ENCODE measurements at places on chromosomes 12 and 14.

DNA sequence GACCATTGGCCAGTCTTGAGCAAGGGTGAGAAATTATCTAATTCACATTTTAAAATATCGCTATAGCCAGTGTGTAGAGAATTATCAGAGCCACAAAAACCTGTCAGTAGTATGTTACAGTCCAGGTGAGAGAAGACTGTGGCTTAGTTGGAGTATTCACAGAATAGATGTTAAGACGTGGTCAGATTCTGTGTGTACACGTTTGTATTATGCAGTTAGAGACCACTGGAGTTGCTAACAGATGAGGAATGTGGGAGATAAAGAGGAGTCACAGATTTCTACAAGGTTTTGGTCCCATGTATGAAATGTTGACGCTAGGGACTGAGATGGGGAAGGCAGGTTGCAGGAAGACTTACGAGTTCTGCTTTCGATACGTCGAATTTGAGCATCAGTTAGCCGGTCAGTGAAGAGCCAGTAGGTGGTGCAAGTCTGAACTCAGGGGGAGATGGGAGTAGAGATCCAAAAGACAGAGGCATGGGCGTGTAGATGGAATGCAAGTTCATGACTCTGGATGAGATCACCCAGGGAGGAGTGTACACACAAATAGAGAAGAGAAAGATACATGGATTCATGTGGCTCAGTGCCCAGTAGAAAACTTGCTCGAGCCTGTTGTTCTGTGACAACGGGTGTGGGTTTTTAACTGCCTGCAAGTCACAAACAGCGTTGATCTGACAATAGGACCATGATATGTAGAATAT is 114.8 kb upstream of the FLRT2 start:
- peak; percentile 69 for DNase-seq

GRCh38 chr14:77200406-77200985 is 18.9 kb downstream of the TMEM63C start:
- DNase-seq = no peak

GRCh38 chr14:92619671-92620456 is 106.3 kb downstream of the RIN3 start:
- DNase-seq = no peak

DNA sequence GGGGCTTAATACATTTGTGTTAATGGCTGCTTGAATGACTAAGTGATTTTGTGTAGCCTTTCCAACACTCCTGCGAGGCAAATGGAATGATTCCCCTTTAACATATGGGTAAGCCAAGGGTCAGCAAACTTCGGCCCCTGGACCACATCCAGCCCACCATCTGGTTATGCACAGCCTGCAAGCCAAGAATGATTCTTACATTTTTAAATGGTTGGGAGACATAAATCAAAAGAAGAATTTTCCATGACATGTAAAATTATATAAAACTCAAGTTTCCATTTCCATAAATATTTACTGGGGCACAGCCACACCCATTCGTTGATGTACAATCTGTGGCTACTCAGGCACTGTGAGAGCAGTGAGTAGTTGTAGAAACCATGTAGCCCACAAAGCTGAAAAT is 9.0 kb downstream of the SLC8B1 start:
- DNase-seq = no peak

GRCh38 chr14:68181519-68182326 is 362.1 kb downstream of the RAD51B start:
- DNase-seq = peak; percentile 64

- DNase-seq = no peak
Measured at GRCh38 chr12:34294137-34294536, 271.8 kb downstream of the ALG10 start.

DNA sequence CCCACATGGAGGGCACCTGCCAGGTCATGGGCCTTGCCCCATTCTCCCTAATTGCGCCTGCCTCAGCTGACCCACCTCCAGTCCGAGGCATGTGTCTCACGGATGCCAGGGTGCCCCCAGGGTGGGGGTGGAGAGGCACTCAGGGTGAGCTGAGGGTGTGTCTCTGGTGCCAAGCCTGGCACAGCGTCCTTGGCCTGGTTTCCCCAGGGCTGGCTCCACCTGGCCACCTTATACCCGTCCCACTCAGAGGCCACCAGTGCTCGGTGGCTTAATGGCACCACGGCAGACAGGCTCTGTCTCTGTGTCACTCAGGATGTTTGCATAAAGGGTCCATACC is 33.6 kb upstream of the TDRD9 start:
- DNase-seq = no peak

GRCh38 chr14:105055736-105056302 is 9.4 kb downstream of the GPR132 start:
- no peak for DNase-seq

DNA sequence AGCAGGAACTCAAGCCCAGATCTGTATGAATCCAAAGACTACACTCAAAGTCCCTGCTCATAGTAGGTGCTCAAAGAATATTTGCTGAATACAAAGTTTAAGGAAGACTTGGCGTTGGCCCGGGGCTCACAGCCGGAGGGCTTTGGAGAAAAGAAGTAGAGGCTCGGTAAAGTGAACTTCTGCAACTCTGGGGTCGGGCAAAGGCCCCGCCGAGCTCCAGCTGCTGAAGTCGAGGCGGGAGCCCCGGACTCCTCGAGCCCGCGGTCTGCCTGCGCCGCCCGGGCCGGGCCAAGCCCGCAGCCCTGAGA is 335 bp downstream of the GCN1 start:
- no peak for DNase-seq

- DNase-seq = no peak
Measured at GRCh38 chr14:105196265-105196960, 15.3 kb upstream of the NUDT14 start.

- DNase-seq = no peak
Measured at GRCh38 chr14:68377459-68377858, 415.4 kb downstream of the ZFP36L1 start.

- no peak for DNase-seq
Measured at GRCh38 chr12:46794593-46795190, 31.1 kb downstream of the SLC38A4 start.

DNA sequence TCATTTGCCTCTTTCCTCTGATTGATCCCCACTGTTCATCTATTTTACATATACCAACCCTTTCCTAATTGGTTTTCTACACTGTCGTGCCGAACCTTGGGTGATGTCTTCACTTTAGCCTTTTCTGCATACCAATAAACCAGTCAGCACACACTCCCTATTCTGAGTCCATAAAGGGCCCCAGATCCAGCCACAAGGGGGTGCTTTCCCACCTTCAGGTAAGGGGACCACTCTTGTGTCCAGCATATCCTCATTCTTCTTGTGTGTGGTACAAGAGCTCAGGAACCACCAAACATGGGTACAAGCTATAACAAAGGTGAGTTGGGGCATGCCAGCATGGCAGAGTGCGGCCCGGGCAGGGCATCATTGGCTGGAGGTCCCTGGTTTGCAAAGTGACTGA is 859.8 kb downstream of the FSCB start:
- no peak for DNase-seq

DNA sequence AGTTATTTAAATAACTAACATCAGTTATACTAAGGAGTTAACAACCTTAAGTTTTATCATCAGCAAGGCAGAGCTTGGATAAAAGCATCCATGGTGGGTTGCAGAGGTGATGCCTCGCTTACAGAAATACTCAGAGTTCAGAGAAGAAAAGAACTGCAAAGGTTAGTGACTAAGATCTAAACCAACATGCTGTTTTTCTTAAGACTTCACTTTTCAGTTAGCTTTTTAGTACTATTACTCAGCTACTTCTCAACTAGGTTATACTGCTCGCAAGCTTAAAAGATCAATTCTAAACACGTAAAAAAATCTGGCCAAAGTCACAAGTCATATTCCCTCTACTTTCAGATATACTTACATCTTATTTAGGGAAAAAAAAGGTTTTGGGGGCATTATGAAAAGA is 2.8 kb downstream of the PPP1CC start:
- DNase-seq = no peak

GRCh38 chr12:56413392-56413791 is 35.8 kb downstream of the TIMELESS start:
- no peak for DNase-seq

- DNase-seq = no peak
Measured at GRCh38 chr12:132276827-132277373, 52.5 kb downstream of the GALNT9 start.

DNA sequence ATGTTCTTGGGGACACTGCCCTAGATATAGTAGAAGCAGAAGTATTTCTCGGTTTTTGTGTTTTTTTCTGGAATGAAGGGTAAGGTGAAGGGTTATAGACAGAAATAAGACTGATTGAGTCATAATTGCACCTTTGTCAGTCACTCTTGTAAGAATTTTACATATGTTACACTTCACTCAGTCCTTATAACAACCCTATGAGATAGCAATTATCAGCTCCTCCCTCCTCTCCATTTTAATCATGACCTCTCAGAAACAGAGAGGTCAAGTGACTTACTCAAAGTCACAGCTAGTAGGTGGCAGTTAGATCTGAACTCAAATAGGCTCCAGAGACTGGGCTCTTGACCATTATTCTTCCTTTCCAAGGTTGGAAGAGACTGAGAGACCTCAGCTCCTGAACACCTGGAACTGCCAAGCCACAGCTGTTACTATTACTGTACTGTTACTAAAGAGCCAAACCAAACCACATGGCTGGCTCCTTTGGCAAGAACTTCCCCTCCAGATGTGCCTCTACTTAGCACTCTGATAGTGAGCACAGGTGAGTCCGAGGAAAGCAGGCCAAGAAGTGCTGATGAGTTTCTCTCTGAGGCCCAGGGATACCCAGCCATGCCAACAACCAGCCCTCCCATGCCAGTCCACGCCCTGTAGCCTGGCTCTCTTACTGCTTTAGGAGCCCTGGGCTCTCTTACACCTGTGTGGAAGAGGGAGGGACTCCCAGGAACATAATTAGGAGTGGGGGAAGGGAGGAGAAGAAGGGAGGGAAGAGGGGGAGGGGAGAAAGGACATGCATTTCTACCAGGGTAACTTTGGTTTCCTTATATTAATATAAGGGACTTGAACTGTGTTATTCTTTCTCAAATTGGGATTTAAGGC is 121.3 kb downstream of the CRADD start:
- DNase-seq = no peak

DNA sequence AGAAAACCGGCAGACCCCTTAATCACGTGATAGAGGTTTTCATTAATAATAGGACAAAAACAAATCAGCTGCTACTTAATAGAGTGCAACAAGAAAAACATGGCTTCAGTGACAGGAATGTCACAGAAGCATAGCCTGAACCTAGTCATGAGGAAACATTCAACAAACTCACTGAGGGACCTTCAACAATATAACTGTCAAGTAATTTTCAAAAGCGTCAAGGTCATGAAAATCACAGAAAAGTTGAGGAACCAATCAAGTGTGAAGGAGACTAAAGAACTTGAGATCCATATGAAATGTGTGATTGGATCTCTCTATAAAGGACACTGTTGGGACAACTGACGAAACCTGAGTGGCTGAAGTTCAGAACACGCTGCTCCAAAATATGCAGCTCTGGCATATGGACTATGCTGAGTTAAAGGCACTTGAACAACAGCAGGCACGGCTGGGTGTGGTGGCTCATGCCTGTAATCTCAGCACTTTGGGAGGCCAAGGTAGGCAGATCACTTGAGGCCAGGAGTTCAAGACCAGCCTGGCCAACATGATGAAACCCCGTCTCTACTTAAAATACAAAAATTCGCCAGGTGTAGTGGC is 16.3 kb downstream of the NDUFA12 start:
- no peak for DNase-seq

- no peak for DNase-seq
Measured at GRCh38 chr14:75343911-75344310, 65.3 kb downstream of the FOS start.

Measured in HTR-8/SVneo (cell line).